ENCODE measurements at places on chromosomes 7 and 10.

DNA sequence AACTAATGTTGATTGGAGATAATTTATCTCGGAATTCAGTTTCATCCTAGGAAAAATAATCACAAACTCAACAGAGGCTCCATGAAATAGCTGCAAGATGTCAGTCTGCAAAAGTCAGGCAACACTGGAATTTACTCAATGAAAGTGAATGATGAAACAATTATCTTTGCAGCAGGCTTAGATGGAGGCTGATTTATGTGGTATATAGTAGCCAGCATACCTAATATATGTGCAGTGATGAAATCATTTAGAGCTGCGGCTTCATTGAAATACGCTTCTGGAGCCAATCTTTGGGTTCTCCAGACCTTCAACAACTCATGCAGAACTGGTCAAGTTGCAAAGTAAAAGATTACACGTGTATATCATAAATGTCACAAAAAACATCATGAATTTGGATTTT, 113.3 kb downstream of the ITGA8 start:
- DNase-seq = no peak

DNA sequence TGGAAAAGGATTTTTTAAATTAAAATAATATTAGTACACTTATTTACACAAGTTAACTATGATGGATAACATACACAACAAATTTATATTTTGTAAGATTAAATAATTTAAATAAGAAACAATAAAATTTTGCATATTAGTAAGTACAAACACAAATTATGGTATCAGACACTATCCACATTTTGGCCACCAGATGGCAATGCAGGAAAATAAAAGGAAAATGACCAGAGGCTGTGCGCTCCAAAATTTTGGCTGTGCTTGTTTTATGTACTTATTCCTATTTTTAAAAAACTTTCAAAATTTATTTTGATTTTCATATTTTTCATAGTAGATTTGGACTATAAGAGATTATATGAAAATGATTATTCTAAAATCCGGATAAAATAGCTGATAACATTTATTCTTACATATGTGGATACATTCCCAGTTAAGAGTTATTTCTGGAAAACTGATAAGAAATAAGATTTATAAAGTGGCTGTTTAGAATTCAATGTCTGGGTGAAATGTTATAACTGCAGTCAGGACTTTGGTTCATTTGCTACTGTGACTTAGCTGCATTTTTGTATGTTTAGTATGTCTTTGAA, 274.7 kb upstream of the HGF start:
- peak; percentile 33 for DNase-seq

GRCh38 chr7:93115796-93116195, 2.0 kb downstream of the SAMD9 start:
- no peak for DNase-seq

DNA sequence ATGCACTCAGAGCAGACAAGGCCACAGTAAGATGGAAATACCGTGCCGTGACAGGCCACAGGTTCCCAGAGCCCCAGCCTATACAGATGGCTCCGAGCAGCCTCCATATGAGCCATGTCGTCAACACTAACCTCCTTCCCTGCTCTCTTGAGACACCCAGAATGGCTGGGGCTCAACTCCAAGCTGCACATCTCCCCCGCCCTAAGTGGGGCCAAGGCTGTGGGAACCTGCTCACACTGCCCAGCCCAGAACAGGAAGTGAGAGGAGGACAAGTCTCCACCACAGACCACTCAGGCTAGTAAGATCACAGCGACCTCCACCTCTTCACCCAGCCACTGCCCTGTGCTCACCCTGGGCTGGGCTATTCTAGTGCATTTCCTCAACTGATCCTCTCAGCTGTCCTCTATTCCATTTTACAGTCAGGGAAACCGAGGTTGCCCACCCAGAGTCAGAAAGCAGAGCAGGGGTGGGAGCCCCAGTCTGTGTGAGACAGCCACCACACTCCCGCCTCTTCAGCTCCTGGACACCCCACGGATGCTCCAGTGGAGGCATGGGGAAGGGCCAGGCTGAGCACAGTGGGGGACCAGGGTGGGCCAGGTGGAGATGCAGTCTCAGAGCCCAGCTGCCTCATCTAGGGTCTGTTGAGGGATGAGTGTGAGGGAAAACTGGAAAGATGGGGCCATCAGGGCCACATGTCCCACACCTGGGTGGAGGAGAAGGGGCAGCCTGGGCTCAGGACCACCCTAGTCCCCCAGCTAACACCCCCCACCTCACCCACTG, 11.6 kb downstream of the GRID1 start:
- DNase-seq = no peak

DNA sequence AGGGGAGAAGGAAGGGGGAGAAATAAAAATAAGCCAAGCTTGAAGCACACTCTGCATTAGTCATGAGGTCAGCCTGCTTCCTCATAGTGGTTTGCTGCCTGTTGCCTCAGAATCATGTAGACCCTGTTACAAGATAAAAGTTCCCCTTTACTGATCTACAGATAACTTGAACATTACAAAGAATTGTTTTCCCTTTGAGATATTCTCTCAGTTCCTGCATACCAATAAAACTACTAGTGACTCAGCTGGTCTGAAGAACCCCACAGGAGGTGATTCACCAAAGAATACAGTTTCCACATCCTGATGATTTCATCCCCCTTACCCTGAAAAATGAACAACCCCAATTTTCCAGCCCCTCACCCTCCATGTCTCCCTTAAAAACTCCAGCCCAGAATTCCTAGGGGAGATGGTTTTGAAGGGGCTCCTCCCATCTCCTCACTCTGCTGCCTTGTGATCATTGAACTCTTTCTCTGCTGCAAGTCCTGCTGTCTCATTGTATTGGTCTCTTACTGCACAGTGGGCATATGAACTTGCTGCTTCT, 31.5 kb upstream of the NRP1 start:
- DNase-seq = no peak

DNA sequence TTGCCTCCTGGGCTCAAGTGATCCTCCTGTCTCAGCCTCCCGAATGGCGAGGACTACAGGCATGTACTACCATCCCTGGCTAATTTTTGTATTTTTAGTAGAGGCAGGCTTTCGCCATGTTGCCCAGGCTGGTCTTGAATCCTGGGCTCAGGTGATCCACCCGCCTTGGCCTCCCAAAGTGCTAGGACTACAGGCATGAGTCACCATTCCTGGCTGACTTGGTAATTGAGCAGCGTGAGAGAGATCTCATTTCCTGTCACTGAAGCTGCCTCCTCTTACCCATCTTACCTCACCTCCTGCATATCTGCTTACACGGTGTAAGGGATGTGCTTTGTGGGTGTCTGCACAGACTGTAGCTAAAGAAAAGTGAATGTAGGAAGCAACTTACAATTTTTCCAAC, 9.7 kb downstream of the IFIT3 start:
- no peak for DNase-seq

DNA sequence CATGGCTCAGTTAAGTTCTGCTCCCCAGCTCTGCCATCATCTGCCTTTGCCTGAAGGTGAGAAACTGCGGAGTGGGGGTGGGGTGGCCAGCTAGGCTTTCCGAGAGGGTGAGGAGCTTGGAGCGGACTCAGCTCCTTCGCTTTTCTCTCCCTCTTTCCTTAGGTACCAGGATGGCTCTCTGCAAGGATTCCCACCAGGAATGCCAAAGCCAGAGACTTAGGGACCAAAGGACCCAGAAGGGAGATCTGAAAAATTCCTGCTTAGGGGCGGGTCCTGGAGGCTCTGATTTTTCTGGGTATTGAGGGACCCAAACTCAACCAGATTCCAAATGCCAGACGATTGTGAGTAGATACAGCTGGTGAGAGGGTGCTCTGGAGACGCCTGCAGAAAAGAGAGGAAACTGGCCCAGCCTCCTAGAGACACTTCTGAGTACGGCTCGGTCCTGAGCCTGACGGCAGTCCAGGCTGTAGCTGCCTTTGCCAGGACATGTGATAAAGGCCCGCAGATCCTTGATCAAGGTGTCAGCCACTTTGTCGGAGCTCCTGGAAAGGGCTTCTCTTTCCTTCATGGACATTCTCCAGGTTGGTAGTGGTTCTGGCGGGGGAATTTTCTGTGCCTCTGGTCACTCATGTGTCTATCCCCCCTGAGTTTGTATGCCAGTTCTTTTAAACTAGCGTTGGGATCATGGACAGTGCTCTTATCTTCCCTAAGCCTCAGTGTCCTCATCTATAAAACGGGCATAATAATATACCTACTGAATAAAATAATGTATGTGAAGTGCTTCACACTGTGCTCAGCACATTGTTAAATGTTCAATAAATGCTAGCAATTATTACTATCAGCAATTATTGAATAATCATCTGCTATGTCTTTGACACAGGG, 42.5 kb upstream of the BTRC start:
- DNase-seq = no peak
